Breast epithelium (tissue), 4 donors: ENCODE measurements at places on chromosomes 3 and 15. TPM values are rescaled to one million over a fixed set of nuclear protein-coding genes. Genes with fewer than 3 reads are reported as not detected.

GRCh38 chr3:183698756-183699155 lies 1.2 kb downstream of the YEATS2 start:
- no peaks in the 10 kb centered on the region for H3K4me1 ChIP-seq
- H3K27me3 ChIP-seq = no peaks in the 10 kb centered on the region
- H3K27ac ChIP-seq = peak overlapping the region; percentile 90
- no peaks in the 10 kb centered on the region for H3K36me3 ChIP-seq
- DNase-seq = no peak

- no peaks in the 10 kb centered on the region for H3K27me3 ChIP-seq
- no peaks in the 10 kb centered on the region for H3K4me1 ChIP-seq
- H3K36me3 ChIP-seq = no peaks in the 10 kb centered on the region
- DNase-seq = no peak
- no peak overlapping the region for H3K27ac ChIP-seq
Observed at GRCh38 chr3:77068808-77069207, 28.9 kb downstream of the ROBO2 start.

GRCh38 chr3:117722856-117723255 lies 1013.3 kb downstream of the TUSC7 start:
- no peaks in the 10 kb centered on the region for H3K27me3 ChIP-seq
- no peaks in the 10 kb centered on the region for H3K4me1 ChIP-seq
- no peak overlapping the region for H3K27ac ChIP-seq
- no peaks in the 10 kb centered on the region for H3K36me3 ChIP-seq

Gene FSIP1
- total RNA-seq = 23.3 TPM

Gene EIF2A
- 204 TPM for total RNA-seq

GRCh38 chr3:60053526-60054265 lies 1003.9 kb upstream of the CFAP20DC start:
- no peaks in the 10 kb centered on the region for H3K4me1 ChIP-seq
- no peak for DNase-seq
- H3K4me3 ChIP-seq = no peak overlapping the region
- H3K36me3 ChIP-seq = no peaks in the 10 kb centered on the region

- no peaks in the 10 kb centered on the region for H3K36me3 ChIP-seq
- no peak for DNase-seq
- H3K27ac ChIP-seq = peak overlapping the region; percentile 97
- H3K4me3 ChIP-seq = peak overlapping the region; percentile 80
- no peaks in the 10 kb centered on the region for H3K27me3 ChIP-seq
- H3K4me1 ChIP-seq = peaks cover 8% of the 10 kb centered on the region
Observed at GRCh38 chr3:39108200-39108710, 775 bp downstream of the TTC21A start.

- no peaks in the 10 kb centered on the region for H3K27me3 ChIP-seq
- no peaks in the 10 kb centered on the region for H3K4me1 ChIP-seq
- no peak overlapping the region for H3K4me3 ChIP-seq
- no peak for DNase-seq
Observed at GRCh38 chr15:22780267-22780666, 6.2 kb upstream of the NIPA1 start.

DNA sequence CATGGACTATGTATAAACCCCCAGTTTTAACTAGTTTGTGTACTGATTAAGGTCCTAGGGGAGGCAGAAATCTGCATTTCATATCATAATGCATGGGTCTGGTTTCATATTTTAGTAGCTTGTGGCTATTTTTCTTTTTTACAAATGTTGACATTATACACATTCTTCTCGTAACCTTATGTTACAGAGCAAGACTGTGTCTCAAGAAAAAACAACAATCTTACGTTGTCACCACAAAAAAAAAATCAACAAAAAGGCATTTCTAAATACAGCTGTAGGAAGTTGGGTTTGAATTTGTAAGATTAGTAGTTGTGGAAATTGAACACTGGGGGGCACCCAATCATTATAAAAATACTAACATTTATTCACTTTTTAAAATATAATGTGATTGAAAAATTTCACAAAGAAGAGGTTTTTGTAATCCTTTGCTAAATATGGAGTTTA lies 17.9 kb downstream of the SERP1 start:
- H3K36me3 ChIP-seq = no peaks in the 10 kb centered on the region
- H3K27me3 ChIP-seq = no peaks in the 10 kb centered on the region
- no peak for DNase-seq
- H3K4me3 ChIP-seq = no peak overlapping the region
- H3K4me1 ChIP-seq = no peaks in the 10 kb centered on the region

GRCh38 chr3:49533786-49534519 lies 20.3 kb upstream of the BSN start:
- no peaks in the 10 kb centered on the region for H3K27me3 ChIP-seq
- H3K4me1 ChIP-seq = peaks cover 6% of the 10 kb centered on the region
- no peak for DNase-seq

DNA sequence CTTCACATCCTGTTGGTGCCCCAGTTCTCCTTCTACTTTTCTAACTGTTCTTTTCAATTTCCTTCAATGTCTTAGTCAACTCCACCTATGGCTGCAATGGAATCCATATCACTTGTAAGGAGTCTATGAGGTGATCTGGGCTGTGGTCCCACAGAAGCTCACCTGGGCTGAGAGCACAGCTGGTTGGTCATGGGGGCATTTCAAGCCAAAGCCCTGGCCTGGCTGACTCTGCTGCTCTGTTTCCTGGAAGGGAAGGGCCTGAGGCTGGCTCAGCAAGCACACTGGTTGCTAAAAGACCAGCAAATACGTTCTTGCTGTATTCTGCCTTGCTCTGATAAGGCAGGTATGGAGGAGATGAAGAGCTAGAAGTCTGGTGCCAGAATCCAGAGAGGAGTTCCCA lies 29.0 kb downstream of the AMOTL2 start:
- no peak overlapping the region for H3K27ac ChIP-seq
- H3K4me1 ChIP-seq = no peaks in the 10 kb centered on the region
- H3K4me3 ChIP-seq = no peak overlapping the region
- H3K27me3 ChIP-seq = no peaks in the 10 kb centered on the region
- no peak for DNase-seq

Gene AADACL2
- 0.73 TPM for total RNA-seq

- no peak overlapping the region for H3K27ac ChIP-seq
- H3K4me3 ChIP-seq = no peak overlapping the region
- DNase-seq = no peak
- H3K36me3 ChIP-seq = no peaks in the 10 kb centered on the region
Observed at GRCh38 chr3:128861491-128861890, 17.9 kb upstream of the ACAD9 start.

GRCh38 chr15:31358957-31359701 lies 32.5 kb downstream of the KLF13 start:
- no peak for DNase-seq
- no peak overlapping the region for H3K4me3 ChIP-seq
- no peaks in the 10 kb centered on the region for H3K27me3 ChIP-seq
- H3K36me3 ChIP-seq = no peaks in the 10 kb centered on the region
- H3K27ac ChIP-seq = peak overlapping the region; percentile 56

Gene ZIC4
- 0.15 TPM for total RNA-seq

GRCh38 chr3:78337801-78338211 lies 1297.9 kb downstream of the ROBO2 start:
- no peak overlapping the region for H3K27ac ChIP-seq
- H3K36me3 ChIP-seq = no peaks in the 10 kb centered on the region
- no peak overlapping the region for H3K4me3 ChIP-seq
- H3K4me1 ChIP-seq = no peaks in the 10 kb centered on the region
- no peak for DNase-seq

Gene INSYN1
- 2.0 TPM for total RNA-seq

DNA sequence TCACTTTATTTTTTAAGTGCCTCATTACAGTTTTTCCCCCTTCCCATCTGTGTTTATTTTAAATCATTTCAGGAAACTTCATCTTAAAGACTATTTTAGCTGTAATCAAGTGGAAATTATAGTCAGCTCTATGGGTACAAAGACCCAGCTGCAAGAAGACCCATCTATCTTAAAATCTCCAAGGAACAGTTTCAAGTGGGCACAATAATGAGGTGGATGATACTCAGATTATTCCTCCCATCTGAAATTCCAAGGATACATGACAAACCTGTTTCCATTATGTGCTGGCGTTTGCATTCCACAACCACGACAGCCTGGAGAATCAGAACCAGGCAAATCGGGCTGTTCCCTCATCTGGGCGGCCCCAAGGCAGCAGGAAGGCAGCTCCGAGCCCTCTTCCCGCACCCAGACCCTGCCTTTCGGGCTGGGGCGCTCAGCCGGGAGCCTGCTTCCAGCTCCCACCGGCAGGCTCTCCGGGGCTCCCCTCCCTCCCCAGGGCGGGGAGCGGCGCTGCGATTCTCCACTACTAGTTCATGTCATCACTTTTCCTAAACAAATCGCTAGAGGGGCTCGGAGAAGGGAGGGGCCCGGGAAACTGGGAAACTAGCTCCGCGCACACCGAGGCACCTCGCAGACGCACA lies at the start of gene MGLL:
TSS of gene MGLL (minus strand) at position 475 of the 641 bp plus-strand sequence. CDS start at position 278, 197 bp downstream.
- H3K4me3 ChIP-seq = peak within 1 kb of the TSS; percentile 74
- DNase-seq = no peak
- peaks cover 21% of the 10 kb centered on the region for H3K4me1 ChIP-seq
- peak within 1 kb of the TSS; percentile 83 for H3K27ac ChIP-seq
- H3K27me3 ChIP-seq = no peaks in the 10 kb centered on the region

DNA sequence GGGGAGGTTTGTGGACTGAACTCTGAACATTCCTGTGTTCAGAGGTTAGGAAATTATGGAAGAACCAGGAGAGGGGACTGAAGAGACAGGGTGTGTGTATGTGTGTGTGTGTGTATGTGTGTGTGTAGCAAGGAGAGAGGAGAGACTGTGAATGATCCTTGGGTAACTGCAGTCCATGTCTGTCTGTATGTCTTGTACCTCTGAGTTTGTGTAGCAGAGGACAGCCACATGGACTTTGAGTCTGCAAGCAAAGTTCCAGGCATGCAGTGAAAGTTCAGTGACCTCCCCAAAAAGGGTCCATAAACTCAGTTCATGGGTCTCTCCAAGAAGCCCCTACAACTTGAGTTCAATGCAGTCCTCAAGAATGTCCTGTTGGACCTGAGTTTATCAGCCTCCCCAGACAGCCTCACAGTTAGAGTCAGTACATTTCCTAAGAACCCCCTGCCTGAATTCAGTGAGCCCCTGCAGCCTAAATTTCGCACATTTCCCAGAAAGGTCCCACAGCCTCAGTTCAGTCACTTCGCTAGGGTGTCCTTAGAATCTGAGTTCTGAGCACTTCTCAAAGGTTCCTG lies 28.3 kb upstream of the HERC1 start:
- no peak for DNase-seq
- H3K4me1 ChIP-seq = peaks cover 4% of the 10 kb centered on the region
- no peaks in the 10 kb centered on the region for H3K27me3 ChIP-seq
- H3K4me3 ChIP-seq = no peak overlapping the region
- H3K36me3 ChIP-seq = no peaks in the 10 kb centered on the region

Gene CHL1
- 49.8 TPM for total RNA-seq

Gene TGM4
- total RNA-seq = not detected
